ENCODE measurements at places on chromosomes 13 and 19.

GRCh38 chr13:45744979-45745378 lies 42.9 kb downstream of the CBY2 start:
- DNase-seq = no peak

- no peak for DNase-seq
Measured at GRCh38 chr13:37068962-37069361, 9.5 kb upstream of the SUPT20H start.

GRCh38 chr19:58586133-58586765 lies 13.1 kb upstream of the MZF1 start:
- DNase-seq = peak; percentile 3

DNA sequence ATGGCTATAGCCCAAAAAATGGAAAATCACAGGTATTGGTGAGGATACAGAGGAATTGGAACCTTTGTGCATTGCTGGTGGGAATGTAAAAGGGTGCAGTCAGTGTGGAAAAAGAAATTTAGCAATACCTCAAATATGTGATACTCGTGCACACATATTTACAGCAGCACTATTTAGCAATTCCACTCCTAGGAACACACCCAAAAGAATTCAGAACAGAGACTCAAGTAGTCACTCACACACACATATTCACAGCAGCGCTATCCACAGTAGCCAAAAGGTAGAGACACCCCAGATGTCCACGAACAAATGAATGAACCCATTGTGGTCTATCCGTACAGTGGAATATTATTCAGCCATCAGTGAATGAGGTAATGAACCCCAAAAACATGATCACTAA lies 114.0 kb downstream of the COL4A2 start:
- no peak for DNase-seq

DNA sequence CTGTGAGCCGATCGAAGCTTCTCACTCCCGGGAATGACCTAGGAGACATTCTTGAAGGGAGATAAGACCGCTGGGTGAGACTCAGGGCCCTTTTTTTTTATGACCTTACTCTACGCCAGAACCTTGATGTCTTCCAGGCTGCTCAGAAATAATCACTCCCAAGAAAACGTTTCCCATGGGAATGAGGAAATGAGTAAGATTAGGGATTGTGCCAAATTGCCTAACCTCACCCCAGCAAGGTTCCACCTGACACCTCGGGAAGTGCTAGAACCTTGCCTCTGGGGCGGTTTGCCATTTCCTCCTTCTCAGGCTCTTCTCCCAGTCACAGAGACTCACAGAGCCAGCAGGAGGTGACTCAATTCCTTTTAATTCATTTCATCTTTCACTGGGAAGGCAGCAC lies 2.3 kb downstream of the SLC46A3 start:
- DNase-seq = no peak

- DNase-seq = no peak
Measured at GRCh38 chr13:44540761-44541434, 35.2 kb downstream of the TSC22D1 start.

GRCh38 chr13:26310470-26310869 lies 56.5 kb downstream of the CDK8 start:
- DNase-seq = no peak

GRCh38 chr19:12843999-12844732 lies 5.9 kb downstream of the MAST1 start:
- DNase-seq = no peak

DNA sequence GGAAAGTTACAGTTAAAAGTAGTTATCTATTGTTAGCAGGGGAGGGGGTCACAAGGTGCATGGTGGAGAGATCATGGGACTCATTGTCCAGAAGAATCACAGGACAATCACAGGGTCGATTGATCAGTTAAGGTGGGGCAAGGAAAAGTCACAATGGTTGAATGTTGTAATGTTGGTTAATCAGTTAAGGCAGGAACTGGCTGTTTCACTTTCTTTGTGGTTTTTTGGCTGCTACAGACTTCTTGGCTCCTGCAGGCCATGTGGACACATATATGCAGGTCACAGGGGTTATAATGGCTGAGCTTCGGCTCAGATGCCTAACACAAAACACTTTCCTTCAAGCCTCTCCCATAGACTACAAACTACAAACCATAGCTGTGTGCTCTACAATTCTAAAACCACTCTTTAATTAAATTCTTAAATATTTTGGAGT lies 6.9 kb upstream of the ZNF431 start:
- DNase-seq = no peak

DNA sequence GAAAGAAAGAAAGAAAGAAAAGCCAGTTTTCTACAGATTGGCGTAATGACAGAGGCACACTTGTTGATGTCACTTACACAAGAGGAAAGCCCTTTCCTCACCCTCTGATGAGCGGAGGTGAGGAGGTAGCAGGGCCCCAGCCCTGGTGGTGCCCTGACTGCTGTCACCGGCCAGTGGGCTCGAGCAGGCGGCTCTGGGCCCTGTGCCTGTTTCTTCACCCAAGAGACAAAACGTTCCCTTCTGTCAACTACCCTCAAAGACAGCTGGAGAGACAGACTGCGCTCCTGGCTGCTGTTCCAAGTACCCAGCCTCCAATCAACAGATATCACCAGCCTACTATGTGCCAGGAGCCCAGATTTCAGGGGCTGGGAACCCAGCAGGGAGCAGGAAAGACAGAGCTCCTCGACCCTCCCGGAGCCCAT lies 10.1 kb downstream of the EPS15L1 start:
- no peak for DNase-seq

- DNase-seq = no peak
Measured at GRCh38 chr19:47526798-47527197, 11.9 kb upstream of the NAPA start.

- DNase-seq = no peak
Measured at GRCh38 chr19:12450844-12451243, 10.0 kb upstream of the ZNF443 start.

DNA sequence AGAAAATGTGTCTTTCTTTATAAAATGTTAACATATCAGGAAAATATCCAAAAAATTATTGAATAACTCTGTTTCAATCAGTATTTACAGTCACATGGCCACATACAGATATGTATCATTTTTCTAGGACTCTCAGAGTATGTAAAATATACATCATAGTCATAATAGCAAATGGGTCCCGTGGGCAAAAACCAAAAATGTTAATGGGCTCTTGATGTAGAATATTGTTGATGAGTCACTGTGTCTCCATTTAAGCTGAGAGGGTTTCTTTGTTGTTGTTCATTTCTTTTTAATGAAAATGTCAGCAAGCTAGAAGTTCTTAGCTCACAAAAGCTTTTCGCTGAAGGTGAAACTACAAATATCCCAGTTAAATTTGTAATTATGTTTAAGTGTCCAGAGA lies 1713.1 kb upstream of the PCDH20 start:
- no peak for DNase-seq

- DNase-seq = peak; percentile 97
Measured at GRCh38 chr19:51703575-51704515, 10.7 kb downstream of the SPACA6 start.

- no peak for DNase-seq
Measured at GRCh38 chr19:40312533-40312932, 27.4 kb upstream of the AKT2 start.

DNA sequence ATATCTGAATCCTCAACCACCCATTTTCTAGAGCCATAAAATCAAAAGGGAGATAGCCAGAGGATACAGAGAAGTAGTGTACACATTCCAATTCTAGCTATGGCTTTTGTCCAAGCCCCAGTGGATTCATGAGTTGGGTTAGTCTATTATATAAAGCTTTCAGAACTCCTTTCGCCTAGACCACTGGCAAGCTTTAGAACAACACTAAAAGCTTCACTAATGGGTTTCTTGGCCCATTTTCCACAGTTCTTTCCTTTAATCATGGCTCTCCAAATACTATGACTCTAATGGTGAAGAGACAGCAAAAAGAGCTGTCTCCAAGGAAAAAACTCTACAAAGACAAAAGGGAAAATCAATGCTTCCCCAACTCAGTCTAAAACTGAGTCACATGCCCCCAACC lies 48.2 kb upstream of the SLITRK5 start:
- no peak for DNase-seq

DNA sequence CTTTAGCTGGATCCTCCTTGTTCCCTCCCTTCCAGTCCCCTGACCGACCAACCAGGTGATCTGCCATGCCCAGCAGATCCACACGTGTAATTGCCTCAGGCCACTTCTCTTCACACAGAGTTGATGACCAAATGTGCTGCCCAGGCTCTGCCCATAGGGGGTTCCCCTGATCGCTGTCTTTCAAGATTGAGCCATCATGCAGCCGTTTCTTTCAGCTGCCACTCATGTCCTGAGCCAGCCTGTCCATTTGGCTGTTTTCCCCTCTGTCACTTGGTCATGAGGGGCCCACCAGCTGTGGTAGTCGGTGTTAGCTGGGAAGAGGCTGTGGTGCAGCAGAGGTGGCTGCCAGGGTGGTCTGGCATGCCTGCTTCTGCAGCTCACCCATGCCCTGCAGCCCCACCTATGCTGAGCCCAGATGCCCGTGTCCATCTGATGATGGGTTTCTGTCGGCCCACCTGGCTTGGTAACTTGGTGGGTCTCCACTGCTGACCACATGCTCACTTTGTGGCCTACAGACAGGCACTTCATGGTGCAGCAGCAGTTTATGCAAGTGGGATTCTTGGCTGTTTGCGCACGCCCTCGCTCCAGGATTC lies 35.6 kb upstream of the GPR183 start:
- no peak for DNase-seq

DNA sequence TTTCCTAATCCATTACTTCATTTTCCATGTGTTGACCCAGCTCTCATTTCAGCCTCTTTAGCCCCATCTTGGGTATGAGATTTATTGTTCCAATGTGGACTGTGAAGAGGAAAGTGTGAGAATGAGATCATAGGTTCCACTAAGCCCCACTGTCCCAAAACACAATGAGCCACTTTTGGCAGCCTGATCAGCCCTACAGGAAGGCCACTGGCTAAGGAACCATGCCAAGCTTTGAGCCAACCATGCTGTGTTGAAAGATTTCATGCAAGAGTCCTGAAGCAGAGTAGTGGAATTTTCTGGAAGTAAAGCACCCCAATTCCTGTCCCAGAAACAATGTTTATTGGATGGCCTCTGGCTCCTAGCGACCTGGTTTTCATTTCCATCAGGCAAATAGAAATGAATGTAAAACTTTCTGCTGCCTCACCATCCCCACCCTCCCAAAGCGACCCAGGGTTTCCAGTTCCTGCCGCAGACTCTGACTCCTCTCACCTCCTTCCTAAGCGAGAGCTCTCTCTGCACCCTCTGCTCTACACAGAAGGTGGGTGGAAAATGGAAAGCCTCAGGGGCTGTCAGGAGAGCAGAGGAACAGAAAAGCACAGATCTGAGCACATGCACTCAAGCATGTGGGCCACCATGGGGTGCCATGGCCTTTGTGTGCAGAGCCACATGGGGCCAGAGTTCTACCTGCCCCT lies 73.1 kb downstream of the KCTD12 start:
- DNase-seq = no peak

DNA sequence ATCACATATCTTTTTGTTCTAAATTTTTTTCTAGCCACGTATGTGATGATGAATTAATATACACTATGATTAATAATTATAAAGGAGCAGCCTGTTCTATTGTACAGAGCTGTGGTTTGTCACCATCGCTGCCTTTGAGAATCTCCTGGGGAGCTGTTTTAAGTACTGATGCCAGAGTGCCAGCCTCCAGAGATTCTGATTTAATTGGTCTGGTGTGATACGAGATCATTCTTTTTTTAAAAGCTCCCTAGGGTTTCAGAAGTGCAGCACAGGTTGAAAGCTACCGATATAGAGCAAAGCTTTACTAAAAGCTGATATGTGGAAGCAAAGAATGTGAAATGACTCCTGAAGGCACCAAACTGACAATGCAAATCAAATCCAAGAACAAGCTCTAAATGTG lies 314.7 kb downstream of the ITGBL1 start:
- no peak for DNase-seq

DNA sequence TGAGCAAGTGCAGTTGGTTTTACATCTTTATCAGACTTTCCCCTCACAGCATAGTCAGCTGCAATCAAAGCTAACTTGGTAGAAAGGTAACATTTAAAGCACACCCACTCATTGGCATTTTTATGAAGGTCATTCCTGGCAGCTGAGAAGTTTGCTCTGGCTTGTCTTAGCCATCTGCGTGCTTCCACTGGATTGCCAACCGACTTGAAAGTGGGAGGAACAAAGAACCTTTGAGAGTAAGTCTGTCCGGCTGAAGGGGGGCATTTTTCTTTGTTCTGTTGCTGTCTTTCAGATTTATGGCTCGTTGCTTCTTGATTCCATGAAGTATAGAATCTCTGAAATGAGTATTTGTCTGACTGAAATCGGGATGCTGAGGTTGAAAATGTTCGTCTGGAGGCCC lies 103.1 kb downstream of the SACS start:
- no peak for DNase-seq

- no peak for DNase-seq
Measured at GRCh38 chr13:25857830-25858229, 194.0 kb downstream of the SHISA2 start.

DNA sequence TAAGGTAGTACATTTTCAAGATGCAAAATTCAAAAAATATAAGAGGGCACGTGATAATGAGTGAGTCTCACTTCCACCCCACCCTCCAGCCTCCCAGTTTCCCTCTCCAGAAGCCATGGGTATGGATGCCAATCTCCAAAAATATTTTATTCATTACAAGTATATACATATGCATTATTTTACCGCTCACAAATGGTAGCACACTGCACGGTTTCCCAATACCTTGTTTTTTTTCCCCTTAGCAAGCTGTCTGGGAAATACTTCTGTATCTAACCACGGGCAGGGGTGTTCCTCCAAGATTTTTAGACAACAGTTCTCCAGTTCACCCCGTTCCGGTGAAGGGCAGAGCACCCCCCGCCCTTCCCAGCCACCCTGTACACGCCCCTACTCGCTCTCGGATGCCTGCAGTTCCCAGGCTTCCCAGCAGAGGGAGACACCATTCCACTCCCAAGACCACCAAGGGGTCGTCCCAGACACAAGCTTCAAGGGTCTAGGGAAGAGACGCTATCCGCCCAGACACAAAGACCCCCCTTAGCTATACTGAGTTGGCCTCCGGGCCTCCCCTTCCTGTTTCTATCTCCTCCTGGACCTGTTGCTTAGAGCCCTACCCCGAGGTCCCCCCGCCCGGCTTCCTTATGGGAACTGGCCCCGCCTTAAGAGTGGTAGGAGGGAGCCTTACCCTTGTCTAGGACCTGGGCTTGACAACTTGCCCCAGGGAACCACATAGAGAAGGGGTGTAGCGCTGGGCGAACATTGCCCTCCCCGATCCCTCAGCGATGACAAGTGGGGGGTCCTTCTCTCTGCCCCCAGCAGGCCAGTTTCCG lies 1.1 kb upstream of the FXYD3 start:
- peak; percentile 75 for DNase-seq

DNA sequence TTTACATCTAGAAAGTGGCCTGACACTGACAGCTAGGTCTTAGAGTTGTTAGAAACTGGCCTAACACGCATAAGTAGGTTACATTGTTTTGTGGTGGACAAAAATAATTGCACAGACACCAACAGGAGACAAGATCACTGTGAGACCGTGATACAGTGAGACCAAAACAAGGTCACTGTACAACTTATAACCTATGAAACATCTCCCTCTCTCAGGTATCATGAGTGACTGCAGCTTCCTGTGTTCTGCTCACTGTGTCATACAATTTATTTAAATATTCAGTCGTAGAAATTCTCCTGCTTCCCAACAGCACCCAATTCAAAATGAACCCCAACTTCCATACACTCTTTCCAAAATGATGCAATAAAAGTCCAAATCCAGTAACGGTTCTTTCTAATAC lies 2165.2 kb downstream of the PCDH9 start:
- DNase-seq = no peak
